Thymus (tissue), 14 donors: ENCODE measurements at places on chromosomes 13 and 19. TPM values are rescaled to one million over a fixed set of nuclear protein-coding genes. Genes with fewer than 3 reads are reported as not detected.

MAG gene
- total RNA-seq, result 0.09 TPM

ZNF441 gene
- 7.7 TPM for total RNA-seq

SIX5 gene
- total RNA-seq, result 1.7 TPM

DNA sequence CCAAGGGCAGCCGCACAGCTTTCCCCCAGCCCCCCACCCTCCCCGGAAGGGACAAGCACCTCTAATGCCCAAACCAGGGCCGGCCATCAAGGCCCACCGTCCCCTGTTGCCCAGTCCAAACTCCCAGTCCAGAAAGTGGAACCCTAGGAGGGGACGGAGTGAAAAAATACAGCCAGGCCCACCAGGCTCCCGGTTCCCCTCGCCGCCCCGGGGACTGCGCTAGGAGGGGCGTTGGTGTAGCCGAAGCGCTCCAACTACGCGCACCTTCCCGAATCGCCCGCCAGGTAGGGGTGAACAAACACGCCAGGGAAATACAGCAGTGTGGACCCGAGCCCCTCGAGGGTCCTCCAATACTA is 1.3 kb downstream of the KLF16 start:
- H3K4me1 ChIP-seq, result peaks cover 67% of the 10 kb centered on the region
- H3K27me3 ChIP-seq, result peaks cover 20% of the 10 kb centered on the region
- no peak for DNase-seq
- H3K36me3 ChIP-seq, result no peaks in the 10 kb centered on the region
